ENCODE measurements at places on chromosomes 16 and 17.

DNA sequence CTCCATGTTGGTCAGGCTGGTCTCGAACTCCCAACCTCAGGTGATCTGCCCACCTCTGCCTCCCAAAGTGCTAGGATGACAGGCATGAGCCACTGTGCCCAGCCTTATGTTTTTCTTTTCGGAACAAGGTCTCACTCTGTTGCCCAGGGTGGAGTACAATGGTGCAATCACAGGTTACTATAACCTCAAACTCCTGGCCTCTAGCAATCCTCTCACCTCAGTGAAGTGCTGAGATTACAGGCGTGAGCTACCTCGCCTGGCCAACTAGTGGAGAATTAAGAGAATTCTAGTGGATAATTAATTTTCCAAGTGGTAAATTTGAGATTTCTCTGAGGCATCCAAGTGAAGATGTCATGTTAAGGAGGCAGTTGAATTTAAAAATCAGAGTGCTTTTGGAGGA lies 2.9 kb upstream of the FBXO47 start:
- no peak for DNase-seq

GRCh38 chr17:16900288-16900882 lies 71.5 kb downstream of the TNFRSF13B start:
- DNase-seq, result no peak

GRCh38 chr17:75060434-75061054 lies 13.5 kb downstream of the KCTD2 start:
- DNase-seq, result no peak

GRCh38 chr17:15935891-15936290 lies 9.0 kb upstream of the ADORA2B start:
- DNase-seq, result no peak

DNA sequence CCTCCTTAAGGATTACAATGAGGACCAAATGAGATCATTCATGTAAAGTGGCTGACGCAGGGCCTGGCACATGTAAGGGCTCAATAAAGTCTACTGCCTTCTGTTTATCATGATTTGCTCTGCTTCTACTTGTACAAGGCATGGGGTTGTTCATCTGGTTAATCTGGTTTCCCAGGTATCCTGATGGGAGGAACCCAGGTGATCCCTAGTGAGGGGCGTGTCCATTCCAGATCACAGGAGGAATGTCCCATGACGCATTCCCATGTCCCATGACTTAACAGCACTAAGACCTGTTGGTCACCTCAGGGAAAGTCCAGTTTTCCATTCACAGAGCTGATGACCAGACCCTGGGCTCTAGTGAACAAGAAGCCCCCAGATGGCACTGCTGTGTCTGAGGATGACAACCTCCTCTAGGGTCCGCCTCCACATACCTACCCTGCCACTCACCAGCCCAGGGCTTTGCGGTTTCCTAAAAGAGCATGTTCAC lies 11.5 kb upstream of the TPPP3 start:
- DNase-seq, result no peak

DNA sequence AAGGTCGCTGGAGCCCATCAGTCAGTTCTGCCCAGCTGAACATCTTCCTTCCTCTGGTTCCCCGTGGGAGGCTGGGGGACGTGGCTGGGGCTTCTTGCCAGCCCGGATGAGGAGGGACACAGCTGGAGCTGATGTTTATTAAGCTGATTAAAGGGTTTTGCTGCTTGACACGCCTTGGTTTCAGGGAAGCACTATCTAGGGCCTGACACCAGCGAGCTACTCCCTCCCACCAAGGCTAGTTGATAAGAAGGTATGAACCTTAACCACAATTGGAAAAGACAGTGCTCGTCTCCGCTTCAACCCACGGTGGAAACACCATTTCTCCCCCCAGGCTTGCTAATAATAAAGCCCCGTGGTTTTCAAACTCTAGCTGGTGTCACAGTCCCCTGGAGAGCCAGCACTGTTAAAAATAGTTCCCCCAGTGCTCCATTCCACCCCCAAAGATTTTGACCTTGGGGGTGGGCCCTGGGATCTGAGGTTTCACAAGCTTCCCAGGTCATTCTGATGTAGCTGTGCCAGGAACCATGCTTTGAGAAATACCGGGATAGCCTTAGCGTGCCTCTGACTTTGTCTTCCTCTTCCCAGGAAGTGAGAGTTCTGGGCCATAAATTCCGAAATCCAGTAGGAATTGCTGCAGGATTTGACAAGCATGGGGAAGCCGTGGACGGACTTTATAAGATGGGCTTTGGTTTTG lies 5.5 kb downstream of the DHODH start:
- DNase-seq, result no peak

DNA sequence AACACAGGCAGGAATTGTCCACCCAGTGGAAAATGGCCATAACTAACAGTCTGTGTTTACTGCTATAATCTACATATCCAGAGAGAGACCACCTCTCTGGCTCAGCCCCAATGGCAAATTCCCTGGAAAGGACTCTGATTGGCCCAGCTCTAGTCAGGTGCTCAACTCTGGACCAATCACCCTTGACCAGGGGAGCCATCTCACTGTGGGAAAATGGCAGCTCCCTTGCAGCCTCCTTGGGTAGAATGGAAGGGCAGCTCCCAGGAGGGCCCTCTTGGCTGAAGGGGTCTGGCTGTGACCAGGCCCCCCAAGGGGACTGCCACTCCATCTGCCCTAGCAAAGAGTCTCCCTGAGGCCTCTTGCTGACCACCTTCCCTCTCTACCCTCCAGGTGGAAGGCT lies 3.1 kb downstream of the ALOX15B start:
- no peak for DNase-seq

Data from GOT3 (cell line).